D721Med (cell line): ENCODE measurements at places on chromosomes 6 and 20.

DNA sequence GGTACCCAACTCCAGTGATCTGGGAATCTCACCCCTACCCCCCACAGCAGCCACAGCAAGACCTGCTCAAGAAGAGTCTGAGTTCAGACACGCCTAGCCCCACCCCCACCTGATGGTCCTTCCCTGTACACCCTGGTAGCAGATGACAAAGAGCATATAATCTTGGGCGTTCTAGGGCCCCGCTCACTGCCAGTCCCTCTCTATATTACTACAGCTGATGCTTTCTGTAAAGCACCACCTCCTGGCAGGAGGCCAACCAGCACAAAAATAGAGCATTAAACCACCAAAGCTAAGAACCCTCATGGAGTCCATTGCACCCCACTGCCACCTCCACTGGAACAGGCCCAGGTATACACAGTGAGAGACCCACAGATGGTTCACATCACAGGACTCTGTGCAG lies 42.3 kb upstream of the FAM210B start:
- no peak for DNase-seq

GRCh38 chr6:20566109-20566508 lies 31.9 kb downstream of the CDKAL1 start:
- DNase-seq = no peak

DNA sequence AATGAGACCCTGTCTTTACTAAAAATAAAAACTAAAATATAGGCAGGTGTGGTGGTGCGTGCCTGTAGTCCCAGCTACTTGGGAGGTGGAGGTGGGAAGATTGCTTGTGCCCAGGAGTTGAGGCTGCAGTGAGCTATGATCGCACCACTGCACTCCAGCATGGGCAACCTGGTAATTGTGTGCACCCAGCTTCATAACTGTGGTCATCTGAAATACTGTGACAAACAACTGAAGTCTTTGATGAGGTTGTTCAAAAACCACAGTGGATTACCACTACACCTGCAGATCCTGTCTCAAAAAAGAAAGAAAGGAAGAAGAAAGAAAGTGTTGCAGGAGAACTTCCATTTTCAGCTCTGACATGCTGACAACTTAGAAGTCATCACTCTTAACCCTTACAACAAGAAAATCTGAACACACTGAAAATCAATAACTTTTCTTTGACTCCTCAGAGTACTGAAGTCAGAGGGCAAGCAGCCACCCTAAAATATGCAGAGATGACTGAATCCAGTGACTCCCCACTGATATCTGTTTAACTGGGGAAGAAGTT lies 13.8 kb upstream of the ZBP1 start:
- DNase-seq = no peak

DNA sequence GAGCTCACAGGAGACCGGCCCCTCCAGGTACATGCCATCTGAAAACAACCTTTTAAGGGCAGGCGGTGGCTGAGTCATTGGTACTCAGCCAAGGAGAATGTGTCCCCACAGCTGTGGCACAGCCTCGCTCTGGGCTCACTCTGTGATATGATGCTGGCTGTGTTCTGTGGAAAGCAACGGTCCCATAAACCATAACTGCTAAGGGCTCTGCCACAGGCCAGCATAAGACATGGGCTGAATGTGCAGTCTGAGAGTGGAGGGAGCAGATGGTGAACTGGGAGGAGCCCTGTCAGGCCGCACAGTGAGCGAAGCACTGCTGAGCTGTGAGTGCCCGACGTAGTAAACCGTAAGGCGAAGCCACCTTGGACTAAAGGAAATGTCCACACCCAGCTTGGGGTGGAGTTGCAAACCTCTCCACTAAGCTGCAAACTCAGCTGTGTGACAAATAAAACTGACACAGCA lies 375.8 kb downstream of the THBS2 start:
- DNase-seq = no peak

DNA sequence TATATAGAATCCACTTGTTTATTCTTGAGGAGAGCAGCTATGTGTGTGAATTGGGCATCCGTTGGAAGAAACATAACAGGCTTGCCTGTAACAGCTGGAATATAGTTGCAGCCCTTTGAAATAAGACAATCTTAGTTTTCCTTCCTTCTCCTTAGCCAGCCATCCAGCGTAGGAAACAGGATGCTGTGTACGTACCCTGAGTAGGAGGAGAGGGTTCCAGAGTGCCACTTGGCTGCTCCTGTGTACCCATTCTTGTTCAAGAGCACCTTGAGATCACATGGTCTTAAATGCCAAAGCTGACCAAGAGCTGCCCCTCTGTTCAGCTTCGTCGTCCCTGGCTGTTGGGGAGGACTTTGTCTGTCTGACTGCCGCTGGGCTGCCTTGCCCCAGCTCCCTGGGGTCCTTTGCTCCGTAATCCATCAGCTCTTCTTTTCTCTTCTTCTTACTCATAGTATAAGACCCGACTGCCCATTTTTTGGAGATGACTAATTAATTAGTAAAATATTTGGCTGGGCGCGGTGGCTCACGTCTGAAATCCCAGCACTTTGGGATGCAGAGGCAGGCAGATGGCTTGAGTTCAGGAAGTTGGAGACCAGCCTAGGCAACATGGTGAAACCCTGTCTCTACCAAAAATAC lies 49.0 kb downstream of the RREB1 start:
- DNase-seq = no peak

GRCh38 chr20:61803915-61804751 lies 261.5 kb downstream of the TAF4 start:
- no peak for DNase-seq

GRCh38 chr20:15814360-15814759 lies 758.9 kb downstream of the KIF16B start:
- no peak for DNase-seq

- DNase-seq = no peak
Measured at GRCh38 chr20:25199473-25200260, 4.2 kb downstream of the ENTPD6 start.

GRCh38 chr6:129889580-129889979 lies 28.5 kb upstream of the TMEM244 start:
- DNase-seq = no peak

DNA sequence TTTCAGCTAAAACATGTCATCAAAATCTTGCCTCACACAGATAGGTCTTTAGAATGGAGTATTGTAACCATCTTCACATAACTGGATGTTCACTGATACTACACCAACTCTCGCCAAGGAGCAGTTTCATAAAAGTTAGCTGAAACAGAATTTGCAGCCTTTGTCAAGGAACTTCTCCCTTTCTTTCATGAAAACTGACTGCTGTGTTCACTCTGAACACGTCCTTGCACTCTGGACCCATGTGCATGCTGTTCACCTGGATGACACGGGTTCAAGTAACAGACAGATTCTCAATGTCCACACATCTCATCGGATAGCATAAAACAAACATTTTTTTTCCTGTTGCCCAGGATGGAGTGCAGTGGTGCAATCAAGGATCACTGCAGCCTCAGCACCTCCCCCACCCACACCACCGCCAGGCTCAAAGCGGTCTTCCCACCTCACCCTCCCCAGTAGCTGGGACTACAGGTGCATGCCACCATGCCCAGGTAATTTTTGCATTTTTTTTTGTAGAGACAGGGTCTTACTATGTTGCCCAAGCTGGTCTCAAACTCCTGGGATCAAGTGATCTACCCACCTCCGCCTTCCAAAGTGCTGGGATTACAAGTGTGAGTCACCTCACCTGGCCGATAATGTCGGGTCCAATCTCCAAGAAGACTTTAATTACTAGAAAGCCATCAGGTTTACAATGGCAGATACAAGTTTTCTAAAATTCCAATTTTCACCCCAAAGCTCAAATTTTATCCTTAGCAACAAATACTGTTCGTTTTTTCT lies 9.4 kb downstream of the DIDO1 start:
- no peak for DNase-seq

DNA sequence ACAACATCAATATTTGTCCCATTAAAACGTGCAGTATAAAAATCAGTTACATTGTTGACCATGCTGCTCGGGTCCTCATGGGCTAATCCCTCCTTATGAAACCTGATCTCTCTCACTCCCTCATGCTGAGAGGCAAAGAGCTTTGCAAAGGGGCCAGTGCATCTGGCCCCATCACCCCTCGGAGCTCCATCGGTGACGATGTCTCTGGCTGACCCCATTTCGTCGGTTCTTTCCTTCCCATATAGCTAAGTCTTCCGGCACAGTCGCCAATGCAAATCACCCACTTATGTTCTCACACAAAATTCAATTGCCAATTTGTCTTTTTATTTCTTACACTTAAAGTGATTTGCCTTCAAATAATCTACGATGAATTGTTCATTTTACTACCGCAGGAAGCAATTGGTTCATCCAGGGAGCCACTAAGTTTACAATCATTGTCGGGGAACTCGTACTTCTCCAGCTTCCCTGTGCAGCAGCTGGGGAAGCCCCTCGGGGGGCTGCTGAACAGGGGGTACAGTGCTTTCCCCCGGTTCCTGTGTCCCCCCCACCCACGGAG lies 199.8 kb upstream of the CDH4 start:
- no peak for DNase-seq

- no peak for DNase-seq
Measured at GRCh38 chr20:25361287-25361683, 29.4 kb downstream of the ABHD12 start.

DNA sequence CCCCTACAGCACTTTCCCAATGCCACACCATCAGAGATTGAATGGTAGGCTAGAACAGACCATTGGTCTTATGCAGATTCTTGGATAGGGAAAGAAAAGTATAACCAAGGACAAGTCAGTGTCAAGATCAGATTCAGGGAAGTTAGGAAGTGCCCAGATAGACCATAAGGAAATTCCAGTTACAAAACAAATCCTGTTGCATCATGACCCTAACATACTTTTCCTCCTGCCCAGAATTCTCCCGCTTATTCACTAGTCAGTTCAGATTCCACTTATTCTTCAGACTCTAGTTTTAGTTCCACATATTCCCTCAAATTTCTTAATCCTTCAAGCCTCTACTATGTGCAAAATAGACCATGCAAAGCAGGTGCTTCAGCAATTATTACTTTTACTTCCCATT lies 20.7 kb downstream of the METTL24 start:
- DNase-seq = no peak

GRCh38 chr6:161010418-161010817 lies 18.8 kb downstream of the MAP3K4 start:
- DNase-seq = no peak

- DNase-seq = peak; percentile 34
Measured at GRCh38 chr6:5752391-5752680, 254.4 kb downstream of the NRN1 start.
